ENCODE measurements at places on chromosomes 16 and 17.

DNA sequence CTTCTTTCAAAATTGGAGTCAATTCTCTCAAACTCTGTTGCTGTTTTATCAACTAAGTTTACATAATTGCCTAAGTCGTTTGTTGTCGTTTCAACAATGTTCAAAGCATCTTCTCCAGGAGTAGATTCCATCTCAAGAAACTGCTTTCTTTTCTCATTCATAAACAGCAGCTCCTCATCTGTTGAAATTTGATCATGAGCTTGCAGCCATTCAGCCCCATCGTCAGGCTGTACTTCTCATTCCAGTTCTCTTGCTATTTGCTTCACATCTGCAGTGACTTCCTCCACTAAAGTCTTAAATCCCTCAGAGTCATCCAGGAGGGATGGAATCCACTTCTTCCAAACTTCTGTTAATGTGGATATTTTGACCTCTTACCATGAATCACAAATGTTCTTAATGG, 230.6 kb downstream of the IRF8 start:
- no peak for DNase-seq

DNA sequence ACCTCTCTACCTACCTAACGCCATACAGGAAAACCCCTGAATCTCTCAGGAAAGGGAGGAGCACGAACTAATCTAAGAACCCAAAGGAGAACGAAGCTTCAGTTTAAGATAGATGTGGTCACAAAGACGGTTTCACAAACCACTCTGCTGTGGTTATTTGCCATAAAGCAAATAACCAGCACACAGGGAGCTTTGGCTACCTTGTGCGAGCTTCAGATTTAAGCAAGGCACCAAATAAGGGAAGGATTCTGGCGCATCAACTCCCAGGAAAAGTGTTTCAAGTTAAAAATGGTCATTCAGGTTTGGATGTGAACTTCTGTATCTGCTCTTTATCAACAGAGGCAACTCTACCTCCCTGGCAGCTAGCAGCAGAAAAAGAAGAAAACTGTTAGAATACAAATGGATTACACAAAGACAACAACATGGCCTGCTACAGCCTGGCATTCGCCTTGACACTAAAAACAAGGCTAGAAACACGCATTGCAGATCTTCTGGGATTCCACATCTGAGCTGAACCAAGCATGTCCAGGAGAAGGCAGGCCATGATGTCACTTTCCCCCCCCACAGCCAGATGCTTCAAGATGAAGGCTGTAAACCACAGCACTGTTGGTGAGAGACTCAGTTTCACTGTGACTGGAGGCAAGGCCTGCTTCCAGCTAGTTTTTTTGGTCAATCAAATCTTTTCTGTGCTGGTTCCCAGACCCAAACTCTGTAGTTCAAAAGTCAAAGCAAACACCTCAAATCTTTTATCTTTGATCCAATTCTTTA, 43.6 kb downstream of the SMG6 start:
- DNase-seq: no peak

- no peak for DNase-seq
Observed at GRCh38 chr17:13765701-13766100, 164.0 kb upstream of the HS3ST3A1 start.

GRCh38 chr17:68057531-68057952, 22.0 kb downstream of the KPNA2 start:
- DNase-seq: no peak

GRCh38 chr16:48963306-48963705, 318.3 kb downstream of the CBLN1 start:
- DNase-seq: no peak

- no peak for DNase-seq
Observed at GRCh38 chr17:29640981-29641642, 18.4 kb upstream of the CORO6 start.

DNA sequence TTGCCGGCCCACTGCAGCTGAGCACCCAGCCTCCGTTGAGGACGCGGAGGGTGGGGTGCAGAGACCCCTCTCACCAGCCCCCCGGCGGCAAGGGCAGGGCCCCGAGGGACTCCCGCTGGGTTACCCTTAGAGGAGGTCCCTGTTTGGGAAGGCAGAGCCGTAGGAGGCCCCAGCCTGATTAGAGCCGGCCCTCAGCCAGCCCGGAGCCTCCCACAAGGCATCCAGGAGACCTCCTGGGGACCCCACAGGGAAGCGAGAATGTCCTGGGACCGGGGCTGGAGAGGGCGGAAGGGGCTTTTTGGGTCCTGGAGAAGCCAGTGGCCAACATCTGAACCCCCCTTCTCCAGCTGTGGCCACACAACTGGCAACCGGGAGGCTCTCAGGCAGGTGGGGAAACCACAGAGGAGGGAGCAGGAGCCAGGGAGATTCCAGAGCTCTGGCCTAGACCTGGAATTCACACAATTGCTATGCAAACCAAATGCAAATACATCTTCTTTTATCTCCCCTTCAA, 21.7 kb upstream of the SP6 start:
- no peak for DNase-seq

- no peak for DNase-seq
Observed at GRCh38 chr16:9844361-9844760, 337.9 kb downstream of the GRIN2A start.

GRCh38 chr17:40103071-40103661, 2.8 kb upstream of the NR1D1 start:
- peak; percentile 72 for DNase-seq

GRCh38 chr16:56447286-56447685, 3.8 kb downstream of the NUDT21 start:
- DNase-seq: no peak

DNA sequence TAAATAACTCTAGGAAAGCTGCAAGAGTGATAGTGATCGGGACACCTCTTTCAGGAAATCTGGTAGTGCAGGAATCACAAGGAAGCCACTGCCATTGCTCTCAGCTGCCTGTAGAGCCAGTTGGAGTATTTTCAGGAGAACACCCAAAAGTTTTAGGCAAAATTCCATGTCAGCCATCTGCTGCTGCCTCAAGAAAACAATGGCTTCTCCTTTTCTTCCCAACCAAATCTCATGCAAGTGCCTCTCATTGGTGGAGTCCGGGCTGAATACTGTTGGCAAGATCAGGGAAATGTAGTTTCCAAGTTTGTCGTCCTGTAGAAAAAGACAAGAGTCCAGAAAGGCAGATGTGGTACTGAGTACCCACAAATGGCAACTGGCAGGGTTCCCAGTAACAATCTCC, 54.9 kb upstream of the TANC2 start:
- DNase-seq: no peak

DNA sequence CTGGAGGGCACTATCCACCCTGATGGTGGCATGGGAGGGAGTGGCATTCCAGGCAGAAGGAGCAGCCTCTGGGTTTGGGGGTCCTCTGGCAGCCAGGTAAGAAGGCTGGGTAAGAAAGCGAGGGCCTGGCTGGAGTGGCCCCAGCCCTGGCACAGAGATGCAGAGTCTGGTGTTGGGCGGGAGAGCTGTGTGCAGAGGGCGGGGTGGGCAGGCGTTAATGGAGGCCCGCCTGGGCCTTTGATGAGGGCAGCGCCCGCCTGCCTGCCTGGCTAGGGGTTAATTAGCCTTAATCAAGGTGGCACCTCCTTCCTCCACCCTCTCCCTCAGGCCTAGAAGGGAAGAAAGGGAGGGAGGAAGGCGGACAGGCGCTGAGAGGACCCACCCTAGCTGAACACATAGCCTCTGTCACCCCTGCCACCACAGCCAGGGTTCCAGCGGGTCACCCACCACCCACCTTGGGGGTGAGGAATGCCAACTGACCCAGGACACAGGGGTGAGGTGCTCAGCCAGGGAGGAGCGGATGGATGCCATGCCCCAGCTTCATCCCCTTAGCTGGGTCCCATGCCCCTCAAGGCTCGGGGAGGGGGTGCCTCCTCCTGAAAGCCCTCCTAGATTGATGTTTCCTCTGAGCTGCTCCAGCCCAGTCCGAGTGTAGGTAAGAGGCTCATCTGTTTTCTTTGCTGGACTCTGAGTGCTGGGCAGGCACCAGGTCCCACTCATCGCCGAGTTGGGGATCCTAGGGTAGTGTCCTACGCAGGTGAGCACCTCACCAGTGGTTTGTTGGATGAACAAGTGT, 13.4 kb upstream of the FAM83G start:
- DNase-seq: no peak

GRCh38 chr16:81121474-81121990, 25.3 kb upstream of the GCSH start:
- DNase-seq: no peak

- DNase-seq: no peak
Observed at GRCh38 chr17:1800240-1800639, 29.5 kb downstream of the SMYD4 start.

- no peak for DNase-seq
Observed at GRCh38 chr17:2989855-2990254, 73.6 kb downstream of the OR1D5 start.

- no peak for DNase-seq
Observed at GRCh38 chr17:41635121-41636097, 11.0 kb upstream of the KRT17 start.

DNA sequence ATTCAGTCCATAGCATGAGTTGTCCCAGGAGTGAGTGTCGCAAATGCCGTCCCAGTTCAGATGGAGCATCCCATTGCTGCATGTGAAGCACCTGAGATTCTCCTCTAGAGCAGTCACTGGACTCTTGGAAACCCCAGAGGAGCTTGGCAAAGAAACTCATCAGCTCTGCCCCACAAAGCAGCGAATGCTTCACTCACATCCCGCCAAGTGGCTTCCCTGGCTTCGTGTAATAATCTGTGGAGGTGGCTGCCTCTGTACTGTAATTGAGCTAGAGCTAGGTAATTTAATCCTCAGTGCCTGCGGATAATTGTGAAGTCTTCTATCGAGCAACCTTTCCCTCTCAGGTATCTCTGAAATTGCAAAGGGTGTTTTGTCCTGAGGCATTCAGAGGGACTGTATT, 107.1 kb downstream of the SNX29 start:
- DNase-seq: no peak

DNA sequence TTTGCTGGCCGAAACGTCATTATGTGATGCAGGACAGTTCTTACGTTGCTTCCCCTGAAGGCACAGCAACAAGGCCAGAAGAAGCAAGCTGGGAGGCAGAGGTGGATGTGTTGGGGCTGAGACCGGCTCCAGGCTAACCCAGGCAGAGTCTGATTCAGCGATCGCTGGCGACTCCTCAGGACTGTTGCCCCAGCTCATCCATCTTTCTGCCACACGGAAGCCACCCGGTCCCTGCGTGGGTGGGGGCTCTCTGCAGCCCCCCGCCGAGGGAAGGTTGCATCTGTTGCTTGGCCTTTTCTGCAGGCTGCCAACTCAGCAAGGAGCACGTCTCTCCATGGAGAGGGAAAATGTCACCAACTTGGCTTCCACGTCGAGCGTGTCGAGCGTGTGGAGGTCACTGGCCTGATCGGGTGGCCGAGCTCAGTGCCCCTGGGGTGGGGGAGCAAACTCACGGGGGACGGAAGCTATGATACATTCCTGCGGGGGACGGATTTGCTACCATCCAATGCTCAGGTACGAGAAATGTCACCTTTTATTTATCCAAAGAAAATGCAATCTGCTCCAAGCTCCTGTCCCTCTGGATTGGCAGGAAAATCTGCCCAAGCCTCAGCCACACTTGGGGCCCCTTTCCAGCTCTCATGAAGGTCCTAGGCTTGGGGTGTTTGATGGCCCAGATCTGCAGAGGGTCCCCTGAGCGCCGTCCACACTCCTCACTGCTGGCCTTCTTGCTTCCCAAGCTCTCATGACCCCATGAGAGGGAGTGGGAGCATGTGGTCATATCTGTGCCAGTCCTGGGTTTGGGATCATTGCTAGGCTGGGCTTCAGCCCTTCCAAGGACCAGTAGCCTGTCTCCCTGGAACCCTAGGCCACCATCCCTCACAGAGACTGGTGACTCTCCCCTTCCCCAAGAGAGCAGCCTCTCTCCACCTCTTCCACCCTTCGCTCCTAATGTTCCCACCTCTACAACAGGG, 69.4 kb downstream of the RPH3AL start:
- DNase-seq: no peak

DNA sequence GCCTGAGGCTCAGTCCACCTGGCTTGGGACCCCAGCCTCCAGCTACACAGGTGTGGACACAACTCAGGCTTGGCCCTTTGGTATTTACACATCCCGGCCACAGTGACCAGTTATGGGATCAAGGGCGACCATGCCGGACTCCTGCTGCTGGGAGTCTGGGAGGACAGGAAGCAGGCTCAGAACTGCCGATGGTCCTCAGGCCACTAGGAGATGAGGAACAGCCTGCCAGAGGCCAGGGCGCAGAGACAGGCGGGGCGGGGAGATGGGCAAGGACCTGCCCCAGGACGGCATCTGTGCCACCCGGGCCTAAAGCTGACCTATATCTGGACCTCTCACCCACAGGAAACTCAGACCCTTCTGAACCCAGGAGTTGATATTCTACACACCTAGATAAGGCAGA, 12.5 kb downstream of the NXN start:
- DNase-seq: no peak

- no peak for DNase-seq
Observed at GRCh38 chr17:80829166-80829813, 162.4 kb upstream of the CHMP6 start.

GRCh38 chr16:48004141-48004695, 151.6 kb downstream of the ABCC12 start:
- DNase-seq: no peak

- DNase-seq: no peak
Observed at GRCh38 chr17:48643697-48644012, 17.5 kb upstream of the HOXB9 start.

DNA sequence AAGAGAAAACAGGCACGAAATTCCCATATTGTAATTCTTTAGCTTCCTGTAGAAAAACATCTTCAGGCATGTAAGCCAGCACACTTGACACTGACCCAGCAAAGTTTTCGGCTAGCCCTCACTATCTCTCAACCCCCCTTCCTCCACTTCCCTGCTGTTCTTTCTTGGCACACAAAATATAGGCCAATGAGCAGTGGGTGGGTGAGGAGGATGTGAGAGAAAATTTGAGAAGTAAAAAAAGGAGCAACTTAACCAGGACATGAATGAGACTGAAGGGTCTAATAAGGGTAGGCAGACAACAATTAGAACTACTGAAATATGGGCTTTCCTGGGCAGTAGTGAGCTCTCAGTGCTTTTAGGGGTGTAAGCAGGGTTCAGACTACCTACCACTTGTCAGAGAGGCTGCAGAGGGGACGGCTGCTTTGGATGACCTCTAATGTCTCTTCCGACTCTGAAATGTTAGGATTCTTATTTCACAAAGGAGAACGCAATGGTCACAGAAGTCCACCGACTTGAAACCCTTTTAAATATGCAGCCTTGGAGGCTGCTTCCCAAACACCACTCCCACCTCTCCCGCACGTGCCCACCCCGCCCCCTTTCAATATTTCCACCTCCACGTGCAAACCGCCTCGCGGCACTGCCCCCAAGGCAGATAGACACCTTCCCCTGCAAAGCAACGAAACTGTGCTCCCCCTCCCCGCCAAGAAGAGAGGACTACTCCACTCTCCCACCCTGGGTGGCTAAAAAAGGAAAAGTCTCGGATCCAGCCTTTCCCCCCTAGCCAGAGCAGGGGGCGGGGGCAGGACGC, 889 bp downstream of the MBTD1 start:
- DNase-seq: no peak

GRCh38 chr16:88977018-88977811, at the start of gene CBFA2T3:
CBFA2T3 (minus strand) TSS chr16:88977207; CDS start chr16:88976807, 400 bp downstream.
- no peak for DNase-seq

GRCh38 chr17:77534137-77534536, 393.4 kb downstream of the SEC14L1 start:
- peak; percentile 46 for DNase-seq

GRCh38 chr16:53100131-53100748, 45.4 kb downstream of the CHD9 start:
- no peak for DNase-seq
